Epithelial cell of esophagus (primary cell): ENCODE measurements at places on chromosomes 4 and X.

DNA sequence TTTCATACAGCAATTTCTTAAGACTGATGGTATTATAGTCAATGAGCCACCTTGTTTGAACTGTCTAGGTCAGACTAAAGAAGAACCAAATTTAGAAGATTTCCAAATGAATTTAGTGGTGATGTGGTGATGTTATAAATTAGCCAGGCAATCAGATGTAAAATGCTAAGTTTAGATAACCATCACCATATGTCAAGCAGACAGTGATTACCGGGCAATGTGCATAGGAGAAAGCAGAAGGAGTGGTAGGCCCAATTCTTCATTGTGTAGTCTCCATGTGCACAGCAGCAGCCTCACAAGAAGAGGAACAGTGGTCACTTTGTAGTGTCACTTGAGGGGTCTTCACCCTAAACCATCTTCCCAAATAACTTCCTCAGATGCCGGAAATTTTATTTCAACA is 198.8 kb downstream of the ANTXR2 start:
- DNase-seq, result no peak

DNA sequence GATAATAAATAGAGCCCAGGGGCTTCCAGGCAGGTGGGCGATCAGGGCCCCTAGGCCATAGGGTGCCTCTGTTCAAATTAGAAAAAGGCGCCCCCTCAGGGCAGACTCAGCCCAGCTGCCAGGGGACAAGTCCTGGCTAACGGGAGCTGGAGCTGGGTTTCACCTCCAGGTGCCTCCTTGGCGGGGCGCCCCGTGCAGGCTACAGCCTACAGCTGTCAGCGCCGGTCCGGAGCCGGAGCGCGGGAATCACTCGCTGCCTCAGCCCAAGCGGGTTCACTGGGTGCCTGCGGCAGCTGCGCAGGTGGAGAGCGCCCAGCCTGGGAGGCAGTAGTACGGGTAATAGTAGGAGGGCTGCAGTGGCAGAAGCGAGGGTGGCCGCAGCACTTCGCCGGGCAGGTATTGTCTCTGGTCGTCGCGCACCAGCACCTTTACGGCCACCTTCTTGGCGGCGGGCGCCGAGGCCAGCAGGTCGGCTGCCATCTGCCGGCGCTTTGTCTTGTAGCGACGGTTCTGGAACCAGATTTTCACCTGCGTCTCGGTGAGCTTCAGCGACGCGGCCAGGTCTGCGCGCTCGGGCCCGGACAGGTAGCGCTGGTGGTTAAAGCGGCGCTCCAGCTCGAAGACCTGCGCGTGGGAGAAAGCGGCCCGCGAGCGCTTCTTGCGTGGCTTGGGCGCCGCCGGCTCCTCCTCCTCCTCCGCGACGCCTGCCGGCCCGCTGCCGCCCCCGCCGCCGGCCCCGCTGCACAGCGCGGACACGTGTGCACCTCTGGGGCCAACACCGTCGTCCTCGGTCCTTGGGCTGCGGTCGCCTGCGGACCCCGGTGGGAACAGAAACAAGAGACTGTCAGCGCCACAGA is 2.4 kb downstream of the NKX3-2 start:
- peak; percentile 72 for DNase-seq

GRCh38 chrX:98448524-98448923 is 1564.8 kb downstream of the RPA4 start:
- no peak for DNase-seq

GRCh38 chr4:40956721-40957255 is 207.0 kb downstream of the NSUN7 start:
- DNase-seq, result no peak

GRCh38 chr4:22969287-22969896 is 276.7 kb downstream of the GBA3 start:
- peak; percentile 35 for DNase-seq

DNA sequence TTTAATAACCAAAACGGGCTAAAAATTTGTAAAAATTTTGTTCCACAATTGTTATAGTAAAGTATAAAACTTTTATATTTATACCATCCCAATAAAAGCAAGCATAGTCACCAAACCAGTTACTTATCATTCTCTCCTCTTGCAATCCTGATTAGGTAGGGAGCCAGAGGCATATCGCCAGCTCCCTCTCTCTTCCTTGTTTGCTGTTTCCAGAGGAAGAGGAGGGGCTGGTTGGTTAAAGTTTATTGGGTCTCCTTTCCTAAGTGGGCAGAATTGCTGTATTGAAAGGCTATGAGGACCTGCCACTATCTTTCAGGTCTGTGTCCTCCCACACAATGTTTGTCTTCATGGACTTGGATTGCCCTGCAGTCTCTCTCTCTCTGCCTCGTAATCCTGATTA is 29.6 kb upstream of the BBS12 start:
- DNase-seq, result no peak

DNA sequence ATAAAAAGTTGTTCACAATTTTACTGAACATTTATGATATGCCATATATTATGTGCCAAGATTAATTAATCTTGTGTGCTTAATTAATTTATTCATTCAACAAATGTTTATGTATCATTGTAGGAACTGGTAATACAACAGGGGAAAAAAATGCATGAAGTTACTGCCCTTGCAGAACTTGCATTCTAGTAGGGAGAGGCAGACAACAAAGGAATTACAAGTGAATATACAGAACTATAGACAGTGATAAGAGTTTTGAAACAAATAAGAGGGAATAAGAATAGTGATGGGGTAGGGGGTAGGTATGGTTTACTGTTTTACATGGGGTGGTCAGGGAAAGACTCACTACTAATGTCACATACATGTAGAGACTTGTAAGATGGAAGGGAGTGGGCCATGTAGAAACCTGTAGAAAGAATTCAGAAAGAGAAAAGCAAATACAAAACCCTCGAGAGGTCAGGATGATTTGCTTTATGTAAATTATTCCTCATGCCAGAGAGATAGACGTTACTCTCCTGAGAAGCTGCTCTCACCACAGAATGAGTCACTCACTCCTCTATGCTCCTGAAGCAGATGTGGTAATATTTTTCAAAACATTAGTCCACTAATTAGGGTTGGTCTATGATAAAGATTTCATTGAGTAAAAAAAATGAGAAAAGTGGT is 855.0 kb upstream of the GRID2 start:
- peak; percentile 95 for DNase-seq

DNA sequence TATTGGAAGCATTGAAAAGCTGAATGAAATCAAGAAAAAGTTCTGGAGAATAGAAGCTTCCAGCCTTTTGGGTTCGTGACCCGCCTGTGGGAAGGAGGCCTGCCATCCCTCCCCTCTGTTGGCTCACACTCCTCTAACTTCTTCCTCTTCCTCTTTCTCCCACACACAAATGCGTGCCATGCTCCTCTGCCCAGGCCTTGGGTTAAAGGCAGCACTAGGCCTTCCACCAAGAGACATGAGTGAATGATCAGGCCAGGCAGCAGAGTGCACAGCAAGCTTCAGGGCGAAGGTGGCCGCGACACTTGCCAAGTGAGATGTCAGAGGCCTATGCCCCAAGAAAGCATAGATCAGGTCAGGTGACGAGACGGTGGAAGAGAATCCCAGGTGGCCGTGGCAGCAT is 38.4 kb downstream of the FAM193A start:
- DNase-seq, result no peak

DNA sequence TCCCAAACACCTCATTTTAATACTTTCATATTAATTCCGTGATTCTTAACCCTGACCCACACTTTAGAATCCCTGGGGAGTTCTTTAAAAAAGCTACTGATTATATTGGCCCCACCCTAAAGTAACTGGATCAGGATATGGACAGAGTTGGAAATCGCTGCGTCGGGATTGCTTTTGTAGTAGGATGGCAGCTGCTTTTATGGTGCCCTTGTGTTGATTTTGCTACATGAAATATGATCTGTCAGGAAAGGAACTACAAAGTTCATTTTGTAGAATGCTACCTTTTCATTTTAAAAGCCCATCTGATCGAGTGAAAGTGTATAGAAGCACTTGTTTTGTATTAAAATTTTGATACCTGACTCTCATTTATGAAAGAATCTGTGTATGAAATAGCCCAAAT is 43.6 kb downstream of the TMEM131L start:
- no peak for DNase-seq

DNA sequence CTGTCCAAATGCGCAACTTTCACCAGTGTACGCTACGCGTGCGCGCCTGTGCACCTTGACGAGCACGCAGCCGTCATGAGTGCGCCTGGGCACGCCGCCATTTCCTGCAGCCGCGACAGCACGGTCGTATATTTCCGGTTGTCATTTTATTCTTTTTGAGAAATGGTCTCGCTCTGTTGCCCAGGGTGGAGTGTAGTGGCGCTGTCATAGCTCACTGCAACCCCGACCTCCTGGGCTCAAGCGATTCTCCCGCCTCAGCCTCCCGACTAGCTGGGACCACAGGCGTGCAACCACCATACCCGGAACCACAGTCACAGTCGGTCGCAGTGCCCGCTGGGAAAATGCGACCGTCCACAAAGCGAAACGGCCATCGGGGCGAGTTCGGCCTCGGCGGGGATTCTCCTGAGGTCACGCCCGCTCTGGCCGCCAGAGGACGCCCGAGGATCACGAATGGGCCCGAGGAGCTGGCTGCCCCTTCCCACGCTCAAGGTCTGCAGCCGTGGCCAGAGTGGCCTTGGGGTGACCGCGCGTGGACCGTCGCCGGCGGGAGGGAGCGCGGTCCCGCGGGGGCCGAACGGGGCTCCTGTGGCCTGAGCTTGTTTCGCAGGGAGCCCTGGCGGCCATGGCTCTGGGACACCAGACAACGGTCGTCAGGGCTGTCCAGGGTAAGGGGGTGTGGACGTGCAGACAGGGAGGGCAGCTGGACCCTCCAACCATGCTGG is 23.7 kb upstream of the PNMA3 start:
- peak; percentile 14 for DNase-seq

- DNase-seq, result peak; percentile 38
Measured at GRCh38 chr4:53313510-53313909, 52.4 kb downstream of the SCFD2 start.

DNA sequence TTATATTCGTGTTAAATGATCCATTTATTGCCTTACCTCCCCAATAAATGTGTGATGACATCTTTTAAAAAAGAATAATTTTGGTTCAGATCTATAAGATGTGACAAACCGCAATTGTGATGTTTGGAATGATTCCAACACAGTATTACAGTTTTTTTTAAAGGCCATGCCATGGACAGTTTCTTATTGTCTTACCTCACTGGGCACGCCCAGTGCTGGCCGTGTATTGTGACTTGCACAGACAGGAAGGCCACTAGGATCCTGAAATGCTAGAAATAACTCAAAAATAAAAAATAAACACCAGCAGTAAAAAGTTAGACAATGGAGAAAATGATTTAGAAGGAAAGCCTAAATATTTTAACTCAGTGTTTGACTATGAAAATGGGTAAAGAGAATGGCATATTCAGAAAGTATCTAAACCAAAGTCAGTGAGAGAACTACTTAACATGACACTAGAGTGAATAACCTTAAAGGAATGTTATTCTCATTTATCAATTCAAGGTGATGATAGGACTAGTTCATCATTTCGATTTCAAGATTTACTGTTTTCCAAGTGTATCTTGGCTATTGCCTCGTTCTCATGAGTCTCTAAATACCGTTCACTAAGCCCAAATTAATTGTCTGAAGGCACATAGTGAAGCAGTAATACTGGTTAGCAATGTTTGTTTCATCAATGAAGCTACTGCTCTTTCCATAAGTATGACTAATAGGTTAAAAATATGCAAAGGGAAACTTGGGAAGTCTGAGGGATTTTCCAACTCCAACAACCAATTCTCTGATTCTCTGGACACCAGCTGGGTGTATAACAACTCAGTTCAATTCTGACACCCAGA is 46.1 kb upstream of the VEGFC start:
- peak; percentile 65 for DNase-seq

GRCh38 chr4:82136161-82136801 is 237.5 kb downstream of the HNRNPD start:
- no peak for DNase-seq

- peak; percentile 78 for DNase-seq
Measured at GRCh38 chr4:15077969-15078368, 75.7 kb downstream of the CPEB2 start.

DNA sequence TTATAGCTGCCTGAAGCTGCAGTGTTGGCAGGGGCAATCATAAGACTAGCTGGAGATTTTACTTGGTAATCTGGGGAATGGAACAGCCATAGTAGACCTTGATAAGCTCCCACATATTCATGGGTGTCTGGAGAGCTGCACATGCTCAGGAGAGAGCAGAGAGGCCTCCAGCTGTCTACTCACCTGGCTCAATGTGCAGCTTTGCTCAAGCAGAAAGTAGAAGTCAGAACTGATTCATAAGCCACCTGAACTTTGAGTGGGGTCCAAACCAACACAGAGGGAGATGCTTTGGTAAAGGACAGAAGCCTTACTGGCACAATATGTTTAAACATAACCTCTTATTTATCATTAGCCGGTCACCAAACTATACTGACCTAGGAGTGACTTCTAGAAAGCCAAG is 54.4 kb downstream of the KDM6A start:
- DNase-seq, result no peak

DNA sequence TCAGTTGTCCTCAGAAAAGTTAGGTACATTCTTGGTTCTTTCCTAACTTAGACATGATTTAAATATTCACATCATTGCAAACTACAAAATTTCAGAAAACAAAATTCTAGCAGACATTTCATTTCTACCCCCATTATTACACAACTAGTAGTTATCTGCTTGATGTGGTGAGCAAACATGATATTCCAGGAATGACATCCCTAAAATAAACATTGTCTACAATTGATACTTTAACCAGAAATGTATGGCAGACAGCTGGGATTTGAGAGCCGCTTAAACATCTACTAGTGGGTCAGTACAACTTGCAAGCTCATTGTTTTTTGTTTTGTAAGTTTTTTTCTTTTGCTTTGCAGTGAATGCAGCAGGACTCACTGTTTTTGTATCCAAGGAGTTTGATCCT is 32.1 kb upstream of the AMBN start:
- no peak for DNase-seq

DNA sequence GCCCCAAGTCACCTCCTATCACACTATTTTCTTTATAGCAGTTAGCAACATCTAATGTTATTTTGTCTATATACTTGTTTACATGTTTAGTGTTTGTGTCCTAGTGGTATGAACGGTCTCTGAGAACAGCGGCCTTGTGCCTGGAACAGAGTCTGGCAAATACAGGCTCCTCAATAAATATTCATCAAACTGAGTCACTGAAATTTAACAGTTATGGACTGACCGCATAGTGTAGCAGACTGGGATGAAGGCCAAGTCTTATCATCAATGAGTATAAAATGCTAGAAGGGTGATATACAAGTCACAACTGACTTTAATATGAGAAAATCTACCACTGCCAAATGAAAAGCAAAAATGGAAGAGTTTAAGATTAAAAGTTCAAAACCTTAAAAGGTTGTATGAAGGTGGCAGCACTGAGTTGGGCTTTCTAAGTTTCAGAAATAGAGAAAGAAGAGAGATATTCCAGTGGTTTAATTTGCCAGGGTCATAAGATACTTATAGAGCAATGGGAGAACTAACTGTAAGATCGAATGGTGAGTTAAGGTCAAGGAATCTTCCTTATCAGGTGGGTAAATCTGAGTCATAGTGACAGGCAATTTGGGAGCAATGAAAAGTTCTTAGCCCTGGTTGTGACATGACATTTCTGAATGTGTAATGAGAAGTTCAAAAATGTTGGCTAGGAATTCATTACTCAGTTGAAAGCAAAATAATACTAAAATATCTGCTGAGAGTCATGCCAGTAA is 34.9 kb downstream of the ELOVL6 start:
- peak; percentile 73 for DNase-seq

GRCh38 chr4:23855912-23856605 is 33.8 kb downstream of the PPARGC1A start:
- DNase-seq, result peak; percentile 8
